ENCODE measurements at places on chromosomes 16 and 17. TPM values are rescaled to one million over a fixed set of nuclear protein-coding genes. Genes with fewer than 3 reads are reported as not detected.

GRCh38 chr16:3729161-3730112 lies 12.1 kb upstream of the TRAP1 start:
- H3K4me3 ChIP-seq, result no peak overlapping the region
- no peak overlapping the region for H3K27ac ChIP-seq
- no peaks in the 10 kb centered on the region for H3K4me1 ChIP-seq

Gene DERL2
- total RNA-seq, result 14.3 TPM

Gene PITPNM3
- total RNA-seq, result 7.9 TPM

DNA sequence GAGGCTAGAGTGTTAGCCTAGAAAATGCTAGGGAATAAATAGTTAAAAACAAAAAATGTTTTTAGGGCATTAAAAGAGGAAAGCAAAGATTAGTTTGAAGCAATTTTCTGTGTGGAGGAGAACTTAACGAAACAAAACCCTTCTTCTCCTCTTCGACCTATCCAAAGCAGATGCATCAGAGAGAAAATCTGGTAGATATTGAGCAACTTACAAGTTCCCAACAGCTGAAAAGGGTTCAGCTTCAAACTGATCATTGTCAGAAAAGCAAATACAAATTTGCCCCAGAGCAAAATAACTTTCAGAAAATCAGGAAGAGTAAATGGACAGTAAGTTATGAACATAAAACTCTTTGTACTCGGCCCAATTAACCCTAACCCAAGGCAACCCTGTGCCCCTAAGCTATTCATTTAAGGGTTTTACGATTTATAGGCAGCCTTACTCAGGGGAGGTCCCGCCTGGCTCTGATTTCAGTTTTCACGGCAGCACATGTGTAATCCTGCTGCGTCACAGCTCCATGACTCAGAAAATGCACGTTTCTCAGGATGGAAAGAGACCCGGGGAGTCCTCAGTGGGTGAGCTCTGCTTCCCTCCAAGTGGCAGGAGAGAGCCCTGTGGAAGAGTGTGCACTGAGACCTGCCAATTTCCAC lies 405.7 kb upstream of the SALL1 start:
- no peak overlapping the region for H3K4me3 ChIP-seq
- H3K36me3 ChIP-seq, result no peaks in the 10 kb centered on the region
- H3K27me3 ChIP-seq, result no peaks in the 10 kb centered on the region
- H3K4me1 ChIP-seq, result no peaks in the 10 kb centered on the region

DNA sequence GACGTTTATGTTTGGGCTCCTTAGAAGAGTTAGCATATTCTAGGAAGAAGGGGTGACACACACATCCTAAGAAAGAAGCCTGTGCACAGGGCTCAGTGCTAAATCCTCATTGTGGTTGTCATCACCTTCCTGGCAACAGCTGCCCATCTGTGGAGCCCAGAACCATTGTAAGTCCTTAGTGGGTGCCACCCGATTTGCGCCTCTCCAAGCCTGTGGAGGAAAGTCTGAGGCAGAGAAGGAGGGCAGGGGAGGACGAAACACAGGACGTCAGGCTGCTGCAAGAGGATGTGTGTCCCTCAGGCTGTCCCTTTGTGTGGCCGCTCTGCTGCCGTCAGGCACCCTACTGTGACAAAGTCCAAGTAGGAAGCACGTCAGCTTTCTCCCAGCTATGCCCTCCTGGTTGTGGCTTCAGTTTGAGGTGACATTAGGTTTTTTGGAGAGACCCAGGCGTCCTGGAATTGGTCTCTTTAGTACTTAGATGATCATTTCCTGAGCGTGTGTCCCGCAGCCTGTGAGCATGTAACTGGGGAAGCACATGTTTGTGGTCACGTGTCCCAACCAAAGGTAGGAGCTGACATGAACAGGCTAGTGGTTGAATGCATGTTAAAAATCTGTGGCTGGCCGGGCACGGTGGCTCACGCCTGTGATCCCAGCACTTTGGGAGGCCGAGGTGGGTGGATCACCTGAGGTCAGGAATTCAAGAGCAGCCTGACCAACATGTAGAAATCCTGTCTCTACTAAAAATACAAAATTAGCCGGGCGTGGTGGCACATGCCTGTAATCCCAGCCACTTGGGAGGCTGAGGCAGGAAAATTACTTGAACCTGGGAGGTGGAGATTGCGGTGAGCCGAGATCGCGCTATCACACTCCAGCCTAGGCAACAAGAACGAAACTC lies 10.7 kb downstream of the CLUAP1 start:
- H3K27ac ChIP-seq, result no peak overlapping the region
- no peaks in the 10 kb centered on the region for H3K4me1 ChIP-seq
- H3K4me3 ChIP-seq, result no peak overlapping the region
- peaks cover 51% of the 10 kb centered on the region for H3K36me3 ChIP-seq
- DNase-seq, result peak; percentile 12

Gene ITGA3
- total RNA-seq, result 19.9 TPM

- no peak overlapping the region for H3K4me3 ChIP-seq
- H3K27me3 ChIP-seq, result no peaks in the 10 kb centered on the region
Observed at GRCh38 chr17:75074532-75074931, 13.2 kb upstream of the SLC16A5 start.

Gene ARL4D
- 52.1 TPM for total RNA-seq

DNA sequence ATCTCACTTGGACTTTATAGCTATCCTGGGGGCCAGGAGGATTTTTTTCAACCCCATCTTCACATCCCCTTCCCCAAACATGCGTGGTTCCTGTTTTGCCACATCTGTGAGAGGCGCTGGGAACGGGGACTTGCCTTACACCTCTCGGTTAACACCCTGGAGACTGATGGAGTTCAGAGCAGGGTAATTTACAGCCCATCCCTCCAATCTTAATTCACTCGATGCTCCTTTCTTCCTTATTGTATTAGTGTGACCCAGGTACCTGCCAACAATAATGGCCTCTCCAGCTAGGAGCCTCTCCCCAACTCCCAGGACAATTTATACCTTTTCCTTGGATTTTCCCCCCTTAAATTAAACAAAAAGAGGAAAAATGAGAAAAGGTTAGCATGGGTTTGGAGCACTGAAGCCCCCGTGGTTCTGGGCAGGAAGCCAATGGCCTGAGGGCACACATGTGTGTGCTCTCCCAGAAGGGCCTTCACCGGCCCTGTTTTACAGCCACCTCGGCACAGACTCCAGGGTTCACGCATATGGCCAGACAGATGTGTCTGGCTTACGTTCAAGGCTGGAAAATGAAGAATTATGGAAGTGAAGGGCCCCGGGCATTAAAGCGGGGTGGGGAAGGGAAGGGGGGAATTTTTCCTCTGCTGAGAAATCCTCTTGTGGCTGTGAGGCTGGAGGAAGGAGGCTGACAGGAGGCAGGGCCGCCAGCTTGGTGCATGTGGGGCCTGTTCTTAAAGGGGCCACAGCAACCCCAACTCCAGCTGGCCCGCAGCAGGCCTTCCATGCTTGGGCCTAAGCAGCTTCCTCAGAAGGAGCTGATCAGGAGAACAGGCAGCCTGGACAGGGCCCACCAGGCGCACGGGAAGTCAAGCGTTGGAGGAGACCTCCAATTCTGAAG lies 21.4 kb downstream of the HIC1 start:
- H3K4me1 ChIP-seq, result peaks cover 35% of the 10 kb centered on the region

- no peak for DNase-seq
- H3K4me1 ChIP-seq, result no peaks in the 10 kb centered on the region
- H3K4me3 ChIP-seq, result no peak overlapping the region
- H3K27ac ChIP-seq, result no peak overlapping the region
- H3K36me3 ChIP-seq, result no peaks in the 10 kb centered on the region
Observed at GRCh38 chr17:27206447-27206846, 87.5 kb upstream of the WSB1 start.

DNA sequence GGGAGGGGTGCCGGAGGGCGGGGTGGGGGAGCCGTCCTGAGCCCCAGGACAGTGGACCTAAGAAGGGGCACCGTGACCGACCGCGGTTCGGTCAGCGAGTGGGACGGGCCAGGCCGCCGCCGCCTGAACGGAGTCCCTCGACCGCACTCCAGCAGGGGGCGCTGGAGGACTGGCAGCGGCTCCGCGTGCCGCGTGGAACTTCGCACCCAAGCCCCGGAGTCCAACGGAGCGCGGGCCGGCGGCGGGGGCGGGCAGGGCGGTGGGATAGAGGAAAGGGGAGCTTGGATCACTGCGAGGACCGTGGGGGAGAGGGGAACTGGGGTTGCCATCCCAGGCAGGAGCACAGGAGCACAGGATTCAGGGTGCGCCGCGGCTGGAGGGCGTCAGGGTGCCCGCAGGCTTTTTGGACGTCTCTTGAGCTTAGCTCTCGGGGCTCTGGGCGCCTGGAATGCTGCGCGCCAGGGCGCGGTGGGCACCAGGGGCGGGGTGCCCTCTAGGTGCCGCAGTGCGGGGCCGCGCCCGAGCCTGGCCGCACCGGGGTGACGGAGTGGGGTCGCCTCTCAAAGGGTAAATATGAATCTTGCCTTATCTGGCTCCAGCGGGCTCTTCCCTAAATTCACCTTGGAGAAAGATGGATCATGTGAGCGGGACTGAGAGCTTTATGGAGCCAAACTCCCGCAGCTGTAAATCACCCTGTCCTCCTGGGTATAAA lies 379 bp upstream of the OTOP2 start:
- no peaks in the 10 kb centered on the region for H3K36me3 ChIP-seq
- H3K4me1 ChIP-seq, result peaks cover 21% of the 10 kb centered on the region
- DNase-seq, result no peak
- H3K4me3 ChIP-seq, result peak overlapping the region; percentile 38

Gene SLC13A2
- total RNA-seq, result not detected

Gene CMTM1
- total RNA-seq, result 3.0 TPM

DNA sequence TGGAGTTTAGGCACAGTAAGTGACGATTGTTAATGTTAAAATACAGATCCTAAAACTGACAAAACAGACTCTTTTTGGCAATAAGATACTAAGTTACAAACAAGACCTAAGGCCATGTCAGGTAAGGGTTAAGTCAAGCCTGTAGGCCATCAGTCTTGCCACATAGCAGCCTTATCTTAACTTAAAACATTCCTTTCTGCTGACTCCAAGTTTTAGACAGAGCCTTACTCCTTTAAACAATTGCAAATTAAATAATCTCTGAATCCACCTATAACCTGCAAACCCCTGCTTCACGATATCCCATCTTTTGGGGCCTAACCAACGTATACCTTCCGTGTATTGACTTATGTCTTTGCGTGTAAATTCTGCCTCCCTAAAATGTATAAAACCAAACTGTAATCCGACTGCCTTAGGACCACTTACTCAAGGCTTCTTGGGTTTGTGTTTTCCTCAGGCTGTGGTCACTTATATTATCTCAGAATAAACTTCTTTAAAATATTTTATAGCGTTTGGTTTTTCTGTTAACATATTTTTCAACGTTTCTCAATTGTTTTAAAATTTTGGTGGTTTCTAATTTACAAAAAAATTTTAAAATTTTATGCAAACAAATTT lies 64.4 kb downstream of the EFCAB5 start:
- no peaks in the 10 kb centered on the region for H3K36me3 ChIP-seq
- H3K4me1 ChIP-seq, result no peaks in the 10 kb centered on the region
- no peak overlapping the region for H3K4me3 ChIP-seq
- no peak for DNase-seq
- no peak overlapping the region for H3K27ac ChIP-seq

DNA sequence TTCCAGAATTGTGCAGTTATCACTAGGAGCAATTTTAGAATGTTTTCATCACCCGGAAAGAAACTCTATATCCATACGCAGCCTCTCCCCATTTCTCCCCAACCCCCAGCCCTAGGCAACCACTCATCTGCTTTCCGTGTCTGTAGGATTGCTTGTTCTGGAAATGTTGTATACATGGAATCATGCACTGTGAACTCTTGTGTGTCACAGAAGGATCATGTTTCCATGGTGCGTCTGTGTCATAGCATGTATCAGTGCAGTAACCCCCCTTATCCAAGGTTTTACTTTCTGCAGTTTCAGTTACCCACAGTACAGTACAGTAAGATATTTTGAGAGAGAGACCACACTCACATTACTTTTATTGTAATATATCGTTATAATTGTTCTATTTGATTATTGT lies 299.4 kb downstream of the CPPED1 start:
- H3K4me3 ChIP-seq, result no peak overlapping the region
- H3K27me3 ChIP-seq, result no peaks in the 10 kb centered on the region
- no peak overlapping the region for H3K27ac ChIP-seq
- H3K36me3 ChIP-seq, result no peaks in the 10 kb centered on the region
- no peaks in the 10 kb centered on the region for H3K4me1 ChIP-seq
- DNase-seq, result no peak

Gene ARHGDIA
- 74.6 TPM for total RNA-seq

Gene HSF5
- total RNA-seq, result not detected

Gene CDK3
- total RNA-seq, result not detected

DNA sequence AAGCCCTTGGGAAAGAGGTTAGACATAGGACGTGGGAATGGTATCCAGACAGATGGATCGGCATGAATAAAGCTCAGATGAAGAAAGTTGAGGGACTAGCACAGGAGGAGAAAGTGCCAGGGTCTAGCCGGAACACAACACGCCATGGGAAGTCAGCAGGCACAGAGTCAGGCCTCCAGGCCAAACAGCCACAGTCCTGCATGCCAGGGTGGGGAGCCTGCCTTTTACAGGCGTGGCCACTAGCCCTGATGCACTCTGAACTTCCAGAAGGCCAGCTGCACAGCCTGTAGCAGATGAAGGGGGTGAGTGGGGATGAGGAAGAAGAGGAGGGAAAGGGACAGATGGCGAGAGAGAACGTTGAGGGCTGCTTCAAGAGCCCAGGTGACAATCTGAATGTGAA lies 5.2 kb downstream of the B9D1 start:
- H3K4me1 ChIP-seq, result peaks cover 9% of the 10 kb centered on the region
- H3K36me3 ChIP-seq, result no peaks in the 10 kb centered on the region
- no peak overlapping the region for H3K27ac ChIP-seq
- DNase-seq, result peak; percentile 40

DNA sequence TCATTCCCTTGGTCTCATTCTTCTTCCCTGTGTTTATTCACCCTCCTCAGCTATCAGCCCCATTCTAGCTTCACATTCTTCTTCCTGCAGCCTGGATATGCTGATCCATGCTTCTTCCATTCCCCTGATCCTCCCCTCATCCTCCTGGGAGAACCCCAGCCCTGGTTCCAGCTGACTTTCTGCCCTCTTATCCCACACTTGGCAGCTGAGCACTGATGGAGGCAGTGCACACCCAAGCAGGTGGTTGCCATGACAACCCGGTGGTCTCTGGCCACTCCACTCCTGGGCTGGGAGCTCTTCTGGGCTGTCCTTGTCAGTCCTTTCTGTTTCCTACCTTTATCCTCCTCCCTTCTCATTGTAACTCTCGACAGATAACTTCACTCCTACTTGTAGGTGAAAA lies 16.7 kb upstream of the TUBG2 start:
- H3K4me3 ChIP-seq, result no peak overlapping the region
- no peak for DNase-seq
- no peak overlapping the region for H3K27ac ChIP-seq
- H3K36me3 ChIP-seq, result no peaks in the 10 kb centered on the region
- no peaks in the 10 kb centered on the region for H3K27me3 ChIP-seq

Gene KRTAP3-2
- not detected for total RNA-seq

- no peak overlapping the region for H3K27ac ChIP-seq
- peaks cover 50% of the 10 kb centered on the region for H3K4me1 ChIP-seq
- DNase-seq, result peak; percentile 74
- no peaks in the 10 kb centered on the region for H3K27me3 ChIP-seq
- H3K4me3 ChIP-seq, result no peak overlapping the region
Observed at GRCh38 chr17:17079761-17080160, 37.5 kb downstream of the MPRIP start.

GRCh38 chr16:50549561-50549915 lies 1.3 kb downstream of the NKD1 start:
- peak overlapping the region; percentile 74 for H3K27ac ChIP-seq
- peak overlapping the region; percentile 96 for H3K4me3 ChIP-seq
- no peaks in the 10 kb centered on the region for H3K36me3 ChIP-seq
- H3K27me3 ChIP-seq, result no peaks in the 10 kb centered on the region
- H3K4me1 ChIP-seq, result no peaks in the 10 kb centered on the region

Gene TPSB2
- 182 TPM for total RNA-seq

GRCh38 chr17:74962622-74963394 lies 9.8 kb downstream of the HID1 start:
- H3K27me3 ChIP-seq, result no peaks in the 10 kb centered on the region
- no peaks in the 10 kb centered on the region for H3K4me1 ChIP-seq
- no peak overlapping the region for H3K27ac ChIP-seq
- no peak for DNase-seq
- H3K36me3 ChIP-seq, result no peaks in the 10 kb centered on the region
